Naive thymus-derived CD4-positive, alpha-beta T cell (primary cell): ENCODE measurements at places on chromosomes 12 and 14. TPM values are rescaled to one million over a fixed set of nuclear protein-coding genes. Genes with fewer than 3 reads are reported as not detected.
A peak's percentile ranks its signal among the peaks of the same experiment; 100 is the strongest.

Gene PMCH
- total RNA-seq = not detected

Gene DHRS2
- total RNA-seq = not detected

Gene FOXG1
- total RNA-seq = not detected

DNA sequence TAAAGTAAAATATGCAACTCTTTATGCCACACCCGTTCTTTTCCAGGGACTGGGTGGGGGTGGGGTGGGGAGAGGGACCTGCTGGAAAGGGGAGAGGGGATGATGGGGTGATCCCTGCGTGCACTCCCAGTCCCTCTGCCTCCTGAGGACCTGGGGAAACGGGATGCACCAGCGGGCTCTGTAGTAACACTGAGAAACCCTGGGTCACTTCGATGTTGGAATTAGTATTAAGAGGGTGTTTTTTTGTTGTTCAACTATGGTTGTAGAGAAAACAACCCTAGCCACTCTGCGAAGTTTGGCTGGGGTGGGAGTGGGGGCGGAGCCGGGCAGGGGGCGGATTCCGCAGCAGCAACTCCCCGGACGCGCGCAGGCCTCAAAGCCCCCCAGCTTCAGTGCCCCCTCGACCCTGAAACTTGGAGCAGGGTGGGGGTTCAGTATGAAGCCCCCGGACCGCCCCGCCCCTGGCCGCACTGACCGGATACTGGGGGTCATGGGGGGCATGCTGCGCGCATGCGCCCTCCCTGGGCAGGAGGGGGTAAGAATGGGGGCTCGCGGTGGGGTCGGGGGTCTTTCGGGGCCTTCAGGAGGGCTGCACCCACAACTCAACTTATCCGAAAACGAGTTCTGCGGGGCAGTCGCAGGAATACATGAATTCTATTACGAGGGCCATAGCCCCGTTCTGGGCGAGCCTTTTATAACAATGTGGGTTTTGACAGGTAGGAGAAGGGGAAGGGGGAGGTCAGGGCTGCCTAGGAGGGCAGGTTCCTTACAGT is 1.3 kb upstream of the ARHGEF25 start:
- H3K4me3 ChIP-seq = no peak overlapping the region
- H3K27ac ChIP-seq = no peak overlapping the region
- H3K4me1 ChIP-seq = peaks cover 6% of the 10 kb centered on the region
- no peaks in the 10 kb centered on the region for H3K36me3 ChIP-seq
- no peak for DNase-seq

- H3K27ac ChIP-seq = no peak overlapping the region
- H3K4me3 ChIP-seq = no peak overlapping the region
- no peak for DNase-seq
- H3K27me3 ChIP-seq = no peaks in the 10 kb centered on the region
- peaks cover 3% of the 10 kb centered on the region for H3K4me1 ChIP-seq
Measured at GRCh38 chr12:948238-948637, 1.3 kb downstream of the RAD52 start.

DNA sequence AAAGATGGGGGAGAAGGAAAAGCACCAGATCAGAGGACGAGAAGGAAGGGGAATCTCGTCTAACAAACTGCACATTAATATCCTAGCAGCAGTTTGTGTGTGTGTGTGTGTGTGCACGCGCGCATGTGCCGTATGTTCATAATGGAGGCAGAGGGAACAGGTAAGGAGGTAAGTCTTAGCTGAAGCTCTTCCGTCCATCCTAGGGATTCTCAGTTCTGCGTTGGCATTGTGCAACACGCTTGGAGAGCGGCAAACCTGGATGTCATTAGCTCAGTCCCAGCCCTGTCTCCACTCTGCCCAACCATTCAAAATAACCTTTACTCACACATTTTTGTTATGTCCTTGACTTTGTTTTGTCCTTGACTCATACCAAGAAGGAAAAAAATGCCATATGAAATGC is 1.6 kb upstream of the C1R start:
- H3K4me3 ChIP-seq = no peak overlapping the region
- DNase-seq = no peak
- H3K27me3 ChIP-seq = no peaks in the 10 kb centered on the region

Gene KRT71
- total RNA-seq = not detected

GRCh38 chr12:59304077-59304721 is 291.6 kb upstream of the SLC16A7 start:
- no peaks in the 10 kb centered on the region for H3K4me1 ChIP-seq
- H3K4me3 ChIP-seq = no peak overlapping the region
- no peaks in the 10 kb centered on the region for H3K27me3 ChIP-seq
- H3K27ac ChIP-seq = no peak overlapping the region
- H3K36me3 ChIP-seq = no peaks in the 10 kb centered on the region
- no peak for DNase-seq

Gene TTC6
- total RNA-seq = not detected

DNA sequence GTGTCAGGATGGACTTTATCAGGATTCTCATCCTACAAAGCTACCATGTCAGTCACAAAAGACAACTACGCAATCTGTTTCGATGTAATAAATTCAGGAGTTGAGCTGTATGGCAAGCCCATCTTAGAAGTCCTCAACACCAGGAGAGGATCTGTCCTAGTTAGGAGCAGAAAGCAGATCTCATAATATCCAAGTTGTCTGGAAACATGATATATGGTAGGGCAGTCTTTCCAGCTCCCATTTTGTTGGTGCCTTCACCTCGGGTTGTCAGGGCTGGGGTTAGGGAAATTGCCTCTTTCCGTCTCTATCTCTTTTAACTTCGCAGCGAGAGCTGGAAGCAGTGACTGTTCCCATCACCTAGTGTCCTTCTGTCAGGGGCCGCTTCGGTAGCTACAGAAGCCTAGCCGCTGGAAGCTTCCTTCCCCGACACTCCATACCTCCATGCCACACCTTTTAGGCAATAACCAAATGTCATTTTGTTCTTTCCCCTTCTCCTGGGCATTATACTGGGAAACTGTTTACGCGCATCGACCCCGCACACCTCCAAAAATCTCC is 1.4 kb downstream of the NIN start:
- DNase-seq = no peak
- peaks cover 49% of the 10 kb centered on the region for H3K4me1 ChIP-seq
- no peaks in the 10 kb centered on the region for H3K36me3 ChIP-seq
- peak overlapping the region; percentile 76 for H3K27ac ChIP-seq
- H3K4me3 ChIP-seq = peak overlapping the region; percentile 72

Gene SMCO2
- 0.99 and 1.3 TPM in 2 replicates for total RNA-seq

GRCh38 chr12:25787701-25788100 is 170.8 kb upstream of the RASSF8 start:
- H3K4me1 ChIP-seq = no peaks in the 10 kb centered on the region
- DNase-seq = no peak
- no peak overlapping the region for H3K27ac ChIP-seq
- H3K4me3 ChIP-seq = no peak overlapping the region
- no peaks in the 10 kb centered on the region for H3K27me3 ChIP-seq
- H3K36me3 ChIP-seq = no peaks in the 10 kb centered on the region

Gene FAM222A
- total RNA-seq = 1.6 TPM

GRCh38 chr14:52873694-52874093 is 77.2 kb downstream of the FERMT2 start:
- H3K27me3 ChIP-seq = no peaks in the 10 kb centered on the region
- H3K4me3 ChIP-seq = no peak overlapping the region
- H3K4me1 ChIP-seq = no peaks in the 10 kb centered on the region
- no peak overlapping the region for H3K27ac ChIP-seq

DNA sequence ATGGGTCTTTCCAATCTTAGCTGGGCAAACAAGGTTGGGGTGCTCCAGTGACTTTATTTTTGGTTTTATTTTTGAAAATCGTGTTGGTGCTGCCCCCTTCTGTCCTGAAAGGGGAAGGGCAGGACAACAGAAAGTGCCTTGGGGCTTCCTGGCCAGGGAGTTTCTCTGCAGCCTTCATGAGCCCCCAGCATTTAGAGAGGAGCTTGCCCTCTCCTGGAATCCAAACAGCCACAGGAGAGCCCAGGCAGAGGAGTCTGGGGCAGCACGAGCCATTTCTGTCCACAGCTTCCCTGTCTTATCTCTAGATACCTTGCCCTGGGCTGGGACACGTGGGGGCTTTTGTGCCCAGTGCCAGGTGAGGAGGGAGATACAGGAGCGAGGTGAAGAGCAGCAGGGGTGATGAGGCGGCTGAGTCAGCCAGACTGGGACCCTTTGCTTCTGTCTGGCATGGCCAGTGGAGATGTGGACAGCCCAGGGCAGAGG is 4.4 kb upstream of the C1RL start:
- no peak overlapping the region for H3K27ac ChIP-seq
- H3K27me3 ChIP-seq = no peaks in the 10 kb centered on the region
- peak; percentile 65 for DNase-seq
- H3K36me3 ChIP-seq = no peaks in the 10 kb centered on the region
- H3K4me3 ChIP-seq = no peak overlapping the region

DNA sequence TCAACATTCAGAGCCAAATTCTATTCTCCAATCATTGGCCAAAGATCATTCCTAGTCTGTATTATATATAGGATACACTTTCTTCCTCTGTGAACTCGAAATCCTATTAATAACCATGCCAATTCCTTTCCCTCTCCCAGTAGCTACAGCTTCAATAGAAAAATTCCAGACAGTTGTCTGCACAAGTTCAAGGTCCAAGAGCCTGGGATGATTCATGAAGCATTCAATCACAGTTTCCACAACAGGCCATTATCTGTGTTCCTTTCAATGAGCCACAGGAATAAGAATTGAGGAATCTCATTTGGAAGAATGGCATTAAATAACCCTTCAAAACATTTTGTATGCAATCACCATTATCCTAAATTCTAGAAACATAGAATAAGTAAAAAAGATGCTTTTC is 437.4 kb downstream of the RMST start:
- no peaks in the 10 kb centered on the region for H3K36me3 ChIP-seq
- no peak overlapping the region for H3K27ac ChIP-seq
- no peaks in the 10 kb centered on the region for H3K27me3 ChIP-seq
- no peak overlapping the region for H3K4me3 ChIP-seq

GRCh38 chr14:85295318-85295717 is 234.6 kb upstream of the FLRT2 start:
- no peak overlapping the region for H3K4me3 ChIP-seq
- H3K27ac ChIP-seq = no peak overlapping the region
- no peaks in the 10 kb centered on the region for H3K27me3 ChIP-seq
- no peaks in the 10 kb centered on the region for H3K4me1 ChIP-seq

DNA sequence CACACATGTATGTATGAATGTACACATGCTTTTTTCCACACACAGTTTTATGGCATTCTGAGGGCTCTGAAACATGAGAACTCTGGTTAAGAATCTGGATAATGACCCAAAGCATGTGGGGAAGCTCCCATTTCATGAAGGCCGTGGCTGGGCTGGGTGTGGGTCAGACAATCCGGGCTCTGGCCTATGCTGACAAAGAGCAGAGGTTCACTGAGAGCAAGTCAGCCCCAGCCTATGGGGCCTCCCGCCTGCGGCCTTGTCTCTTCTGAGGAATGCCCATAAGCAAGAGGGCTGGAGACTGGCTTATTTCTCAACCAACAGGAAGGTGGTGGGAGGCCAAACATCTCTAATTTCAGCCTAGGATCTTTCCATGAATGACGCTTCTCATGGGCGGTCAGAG is 8.5 kb downstream of the MYH6 start:
- H3K4me1 ChIP-seq = no peaks in the 10 kb centered on the region
- H3K4me3 ChIP-seq = no peak overlapping the region
- H3K36me3 ChIP-seq = no peaks in the 10 kb centered on the region
- no peak overlapping the region for H3K27ac ChIP-seq
- H3K27me3 ChIP-seq = no peaks in the 10 kb centered on the region

Gene CCDC63
- total RNA-seq = not detected

- no peak overlapping the region for H3K27ac ChIP-seq
- peaks cover 4% of the 10 kb centered on the region for H3K4me1 ChIP-seq
- H3K36me3 ChIP-seq = no peaks in the 10 kb centered on the region
Measured at GRCh38 chr14:77187649-77188012, 6.0 kb downstream of the TMEM63C start.

- H3K27ac ChIP-seq = no peak overlapping the region
- H3K4me3 ChIP-seq = no peak overlapping the region
- no peaks in the 10 kb centered on the region for H3K27me3 ChIP-seq
- H3K4me1 ChIP-seq = no peaks in the 10 kb centered on the region
- DNase-seq = no peak
- peaks cover 3% of the 10 kb centered on the region for H3K36me3 ChIP-seq
Measured at GRCh38 chr12:51005671-51006070, 20.5 kb downstream of the SLC11A2 start.

DNA sequence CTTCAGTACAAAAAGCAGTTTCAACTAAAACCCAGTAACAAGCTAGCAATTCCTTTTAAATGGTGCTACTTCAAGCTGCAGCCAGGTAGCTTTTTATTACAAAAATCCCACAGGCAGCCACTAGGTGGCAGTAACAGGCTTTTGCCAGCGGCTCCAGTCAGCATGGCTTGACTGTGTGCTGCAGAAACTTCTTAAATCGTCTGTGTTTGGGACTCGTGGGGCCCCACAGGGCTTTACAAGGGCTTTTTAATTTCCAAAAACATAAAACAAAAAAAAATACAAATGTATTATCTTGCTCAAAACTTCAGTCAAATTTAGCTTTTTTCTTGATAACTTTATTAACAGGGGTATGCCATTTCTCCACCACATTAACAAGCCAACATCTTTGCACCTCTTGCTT is 3.6 kb upstream of the CLEC4E start:
- H3K27ac ChIP-seq = no peak overlapping the region
- no peaks in the 10 kb centered on the region for H3K36me3 ChIP-seq
- DNase-seq = peak; percentile 47
- no peak overlapping the region for H3K4me3 ChIP-seq

DNA sequence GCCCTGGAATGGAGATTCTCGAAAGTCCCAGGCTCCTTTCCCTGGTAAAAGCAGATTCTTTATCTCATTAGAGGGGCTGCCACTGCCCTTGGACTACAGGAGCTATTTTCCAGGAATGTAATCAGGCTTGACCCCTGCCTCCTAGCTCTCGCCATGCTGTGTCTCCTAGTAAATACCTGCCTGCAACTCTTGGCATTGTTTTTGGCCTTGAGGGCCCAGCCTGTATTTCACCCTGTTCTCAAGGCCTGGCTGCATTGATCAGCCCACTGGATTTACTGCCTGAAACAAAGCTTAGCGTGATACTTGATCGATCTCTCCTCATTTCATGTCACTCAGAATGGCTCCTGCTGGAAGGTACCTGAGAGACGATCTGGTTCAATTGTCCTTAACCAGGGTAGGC is 273.7 kb downstream of the CACNA1C start:
- H3K27ac ChIP-seq = no peak overlapping the region
- no peak for DNase-seq
- H3K4me3 ChIP-seq = no peak overlapping the region
